A549 treated with Hydrocortisone at 1 μM for 4 hours (cell line): ENCODE measurements at places on chromosomes 11 and 22. TPM values are rescaled to one million over a fixed set of nuclear protein-coding genes. Genes with fewer than 3 reads are reported as not detected.

Gene MPST
- total RNA-seq = 42.4 to 75.9 TPM (median 69.5 TPM) in 5 replicates

Gene FJX1
- 28.2 to 41.0 TPM (median 39.8 TPM) in 5 replicates for total RNA-seq

Gene LDLRAD3
- 23.9 to 33.0 TPM (median 29.4 TPM) in 5 replicates for total RNA-seq

Gene MMP1
- total RNA-seq = 0.43 to 1.4 TPM (median 0.68 TPM) in 5 replicates

Gene UQCR10
- total RNA-seq = 99.4 to 124 TPM (median 116 TPM) in 5 replicates

Gene VPREB1
- not detected in 5 replicates for total RNA-seq

Gene CBLIF
- not detected in 5 replicates for total RNA-seq

Gene TMEM86A
- total RNA-seq = 0.22 to 0.45 TPM (median 0.28 TPM) in 5 replicates

Gene GSTT2B
- total RNA-seq = 0.22 to 0.36 TPM (median 0.33 TPM) in 5 replicates
